ENCODE measurements at places on chromosomes 3 and 15.
A peak's percentile ranks its signal among the peaks of the same experiment; 100 is the strongest.

DNA sequence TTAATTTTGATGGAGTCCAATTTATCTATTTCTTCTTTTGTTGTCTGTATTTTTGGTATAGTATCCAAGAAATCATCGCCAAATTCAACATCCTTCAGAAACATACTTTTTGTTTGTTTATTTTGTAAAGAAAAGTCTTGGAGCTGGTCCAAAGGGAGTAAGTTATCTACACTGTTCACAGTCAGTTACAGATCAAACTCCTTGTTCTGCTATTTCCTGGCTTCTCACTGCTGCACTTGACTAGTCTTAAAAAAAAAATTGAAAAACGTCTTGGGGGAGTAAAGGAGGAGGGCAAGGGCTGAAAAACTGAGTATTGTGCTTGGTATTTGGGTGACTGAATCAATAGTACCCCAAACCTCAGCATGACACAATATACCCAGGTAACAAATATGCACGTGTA is 105.6 kb downstream of the NFKBIZ start:
- no peak for DNase-seq

DNA sequence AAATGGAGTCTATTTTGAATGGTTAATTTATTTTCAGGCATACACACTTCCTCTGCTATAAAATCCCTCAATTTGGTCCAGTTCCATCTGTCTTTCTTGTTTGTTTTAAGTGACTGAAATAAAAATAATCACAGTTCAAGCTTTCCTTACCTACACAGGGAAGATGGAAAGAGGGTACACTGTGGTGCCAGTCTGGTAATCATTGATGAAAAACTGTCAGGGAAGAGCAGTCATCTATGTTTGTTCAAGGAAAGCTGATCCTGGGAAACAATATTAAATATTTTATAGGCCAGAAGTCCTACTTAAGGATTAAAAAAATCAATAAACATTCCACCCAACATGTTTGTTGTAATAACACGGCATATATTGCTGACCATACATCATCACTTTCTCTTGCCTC is 115.2 kb upstream of the KCNMB2 start:
- DNase-seq = no peak

DNA sequence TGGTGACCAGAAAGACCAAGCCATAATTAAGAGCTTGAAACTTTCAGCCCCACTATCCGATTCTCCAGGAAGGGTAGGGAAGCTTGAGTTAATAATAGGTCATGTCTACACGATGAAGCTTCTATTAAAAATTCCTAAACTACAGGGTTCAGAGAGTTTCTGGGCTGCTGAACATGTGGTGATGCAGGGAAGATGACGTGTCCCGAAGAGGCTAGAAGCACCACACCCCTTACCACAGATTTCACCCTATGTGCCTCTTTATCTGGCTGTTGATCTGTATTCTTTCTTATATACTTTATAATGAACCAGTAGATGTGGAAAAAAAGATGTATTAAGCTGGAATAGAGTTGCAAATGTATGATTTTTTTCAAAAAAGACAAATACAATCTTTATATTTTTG is 473.4 kb downstream of the NLGN1 start:
- DNase-seq = no peak

- no peak for DNase-seq
Observed at GRCh38 chr3:188338086-188338485, 184.1 kb downstream of the LPP start.

GRCh38 chr3:76615719-76616118 is 424.2 kb upstream of the ROBO2 start:
- no peak for DNase-seq

DNA sequence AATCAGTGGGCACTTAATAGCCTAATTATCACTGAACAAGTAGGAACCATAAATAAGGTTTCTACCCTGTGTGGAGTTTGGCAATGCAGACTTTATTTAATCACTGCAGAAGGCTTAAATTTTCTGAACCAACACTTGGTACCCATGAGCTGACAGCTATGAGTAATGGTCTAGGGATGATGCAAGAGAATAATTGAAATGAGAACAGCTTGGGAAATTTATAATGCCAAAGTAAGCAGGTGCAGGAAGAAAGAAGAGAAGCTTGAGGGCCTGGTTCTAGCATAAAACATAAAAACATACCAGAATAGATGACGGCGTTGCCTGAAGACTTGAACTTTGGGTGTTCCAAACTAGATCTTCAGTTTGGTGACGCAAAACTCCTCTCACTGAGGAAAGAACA is 67.0 kb downstream of the IMPG2 start:
- DNase-seq = no peak

GRCh38 chr3:131555456-131555855 is 52.7 kb upstream of the MRPL3 start:
- no peak for DNase-seq

DNA sequence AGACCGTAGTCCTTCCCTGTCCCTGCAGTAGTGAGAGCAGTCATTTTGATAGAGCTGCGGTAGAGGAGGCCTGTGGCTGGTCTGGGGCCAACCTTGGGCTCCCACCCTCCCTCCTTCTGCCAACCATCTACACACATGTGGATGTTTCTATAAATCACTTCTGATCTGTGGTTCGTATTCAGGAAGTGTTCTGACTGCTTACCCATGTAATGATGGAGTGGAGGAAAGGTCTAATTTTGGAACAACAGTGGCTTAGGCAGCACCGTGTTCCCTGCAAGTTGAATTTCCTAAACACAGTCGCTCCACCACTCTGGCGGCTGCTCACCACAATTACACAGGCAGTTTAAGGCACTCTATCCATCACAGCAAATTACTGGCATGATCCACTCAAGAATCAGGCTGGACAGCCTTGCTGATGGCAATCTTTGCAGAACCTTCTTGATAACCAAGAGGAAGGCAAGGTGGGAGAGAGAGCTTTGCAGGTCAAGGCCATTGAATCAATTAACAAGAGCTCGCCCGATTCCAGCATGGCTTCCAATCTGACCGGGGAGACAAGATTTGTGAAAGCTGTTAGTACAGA is 104.7 kb upstream of the VEPH1 start:
- no peak for DNase-seq

- no peak for DNase-seq
Observed at GRCh38 chr3:64815195-64815631, 127.4 kb upstream of the ADAMTS9 start.

DNA sequence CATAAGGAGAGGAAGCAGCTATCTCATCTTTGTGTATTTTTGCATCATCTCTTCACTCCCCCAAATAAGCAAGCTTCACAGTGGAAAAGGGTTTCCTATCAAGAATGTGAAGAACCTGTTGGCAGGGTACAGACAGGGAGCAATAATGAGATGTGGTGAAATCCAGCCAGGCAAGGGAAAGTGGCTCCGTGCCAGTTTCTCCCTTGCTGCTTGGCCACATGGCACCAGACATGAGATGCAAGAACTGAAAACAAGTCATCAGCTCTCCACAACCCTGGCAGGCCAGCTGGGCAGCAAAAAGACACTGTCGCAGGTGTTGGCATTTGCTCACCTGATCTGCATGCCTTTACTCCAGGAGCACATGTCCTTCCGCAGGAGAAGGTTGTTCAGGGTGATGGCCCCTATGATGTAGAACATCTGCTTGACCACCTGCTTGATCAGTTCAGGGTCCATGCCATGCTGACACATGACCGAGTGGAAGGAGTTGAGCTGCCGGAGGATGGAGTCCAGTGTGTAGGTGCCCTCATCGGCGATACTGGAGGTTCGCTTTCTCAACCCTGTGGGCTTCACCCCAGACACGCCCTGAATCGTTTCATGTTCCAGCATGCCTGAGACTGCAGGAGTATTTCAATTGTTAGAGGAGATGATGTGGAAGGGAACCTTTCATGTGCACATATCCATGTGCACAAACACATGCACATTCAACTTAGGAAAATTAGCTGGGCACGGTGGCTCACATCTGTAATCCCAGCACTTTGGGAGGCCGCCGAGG is 23.3 kb upstream of the MYO5C start:
- DNase-seq = no peak

- no peak for DNase-seq
Observed at GRCh38 chr3:31828007-31828406, 153.1 kb downstream of the OSBPL10 start.

- DNase-seq = no peak
Observed at GRCh38 chr15:68315035-68315434, 37.5 kb downstream of the FEM1B start.

DNA sequence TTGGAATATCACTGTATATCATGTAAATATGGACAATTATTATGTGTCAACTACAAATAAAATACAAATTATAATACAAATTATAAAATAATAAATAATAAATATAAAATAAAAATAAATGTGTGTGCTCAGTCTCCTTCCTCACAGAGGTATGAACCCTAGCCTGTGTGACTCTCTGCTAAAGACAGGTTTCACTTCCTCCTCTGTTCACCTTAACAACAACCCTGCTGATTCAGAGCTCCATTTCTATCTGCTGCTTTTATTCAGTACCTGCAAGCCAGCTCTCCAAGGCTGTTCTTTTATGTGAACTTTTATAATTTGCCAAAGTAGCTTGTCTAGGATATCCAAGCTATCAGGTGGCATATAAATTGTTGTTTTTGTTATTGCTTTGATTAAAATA is 610.7 kb upstream of the GRM7 start:
- DNase-seq = no peak

DNA sequence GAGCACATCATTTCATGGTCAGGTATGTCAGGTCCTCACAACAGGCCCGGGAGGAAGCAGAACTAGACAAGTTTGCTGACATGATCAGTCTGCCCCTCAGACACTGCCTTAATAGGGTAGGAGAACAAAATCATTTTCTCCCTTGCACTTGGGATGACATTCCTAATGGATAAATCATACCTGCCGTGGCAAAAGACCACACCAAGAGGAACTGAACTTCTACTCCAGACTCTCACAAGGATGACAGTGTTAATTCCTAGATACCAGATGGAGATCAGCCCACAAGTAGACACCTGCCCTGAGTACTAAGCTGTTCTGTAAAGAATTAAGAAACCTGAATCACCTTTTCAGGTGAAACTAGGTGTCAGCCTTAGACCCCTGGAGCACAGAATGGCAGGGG is 19.5 kb downstream of the SIAH2 start:
- no peak for DNase-seq

- DNase-seq = no peak
Observed at GRCh38 chr15:34850121-34850520, 54.8 kb upstream of the ACTC1 start.

- DNase-seq = no peak
Observed at GRCh38 chr3:150006794-150007193, 36.1 kb upstream of the PFN2 start.

GRCh38 chr3:28476194-28476593 is 127.6 kb upstream of the AZI2 start:
- DNase-seq = no peak

DNA sequence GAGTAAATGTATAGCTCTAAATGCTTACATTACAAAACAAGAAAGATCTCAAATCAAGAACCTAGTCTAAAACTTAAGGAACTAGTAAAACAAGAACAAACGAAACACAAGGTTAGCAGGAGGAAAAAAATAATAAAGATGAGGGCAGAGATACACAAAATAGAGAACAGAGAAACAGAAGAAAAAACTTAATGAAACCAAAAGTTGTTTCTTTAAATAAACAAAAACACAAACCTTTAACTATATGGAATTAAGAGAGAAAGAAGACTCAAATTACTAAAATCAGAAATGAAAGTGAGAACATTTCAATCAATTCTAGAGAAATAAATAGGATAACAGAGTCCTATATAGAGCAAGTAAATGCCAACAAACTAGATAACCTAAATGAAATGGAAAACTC is 59.6 kb downstream of the DLG1 start:
- DNase-seq = no peak

DNA sequence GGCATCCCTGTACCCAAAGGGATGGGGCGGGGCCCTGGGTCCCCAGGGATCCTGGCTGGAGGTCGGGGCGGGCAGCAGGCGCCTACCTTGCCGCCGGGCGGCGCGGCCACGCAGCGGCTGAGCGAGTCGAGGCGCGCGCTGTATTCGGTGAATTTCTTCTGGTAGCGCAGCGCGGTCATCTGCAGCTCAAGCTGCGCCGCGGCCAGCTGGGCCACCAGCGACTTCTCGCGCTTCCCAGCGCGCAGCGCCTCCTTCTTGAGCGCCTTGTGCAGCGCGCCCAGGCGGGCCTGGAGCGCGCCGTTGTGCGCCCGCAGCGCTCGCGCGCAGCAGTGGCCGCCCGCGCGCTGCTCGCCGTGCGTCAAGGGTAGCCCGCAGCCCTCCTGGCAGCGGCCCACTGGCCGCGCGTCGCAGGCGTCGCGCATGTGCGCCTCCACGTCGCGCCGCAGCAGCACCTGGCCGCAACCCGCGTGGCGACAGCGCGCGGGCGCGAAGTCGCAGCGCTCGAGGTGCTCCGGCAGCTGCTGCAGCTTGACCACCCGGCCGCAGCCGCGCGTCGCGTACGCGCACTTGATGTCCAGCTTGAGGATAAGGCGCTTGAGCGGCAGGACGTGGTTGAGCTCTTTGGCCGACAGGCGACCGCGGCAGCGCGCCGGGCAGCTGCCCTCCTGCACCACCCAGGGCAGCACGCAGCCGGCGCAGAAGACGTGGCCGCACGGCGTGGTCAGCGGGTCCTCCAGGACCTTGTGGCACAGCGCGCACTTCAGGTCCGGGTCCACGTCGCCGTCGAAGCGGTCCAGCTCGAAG is 522 bp downstream of the PDZRN3 start:
- DNase-seq = no peak

- no peak for DNase-seq
Observed at GRCh38 chr3:60610441-60611112, 640.7 kb downstream of the FHIT start.

DNA sequence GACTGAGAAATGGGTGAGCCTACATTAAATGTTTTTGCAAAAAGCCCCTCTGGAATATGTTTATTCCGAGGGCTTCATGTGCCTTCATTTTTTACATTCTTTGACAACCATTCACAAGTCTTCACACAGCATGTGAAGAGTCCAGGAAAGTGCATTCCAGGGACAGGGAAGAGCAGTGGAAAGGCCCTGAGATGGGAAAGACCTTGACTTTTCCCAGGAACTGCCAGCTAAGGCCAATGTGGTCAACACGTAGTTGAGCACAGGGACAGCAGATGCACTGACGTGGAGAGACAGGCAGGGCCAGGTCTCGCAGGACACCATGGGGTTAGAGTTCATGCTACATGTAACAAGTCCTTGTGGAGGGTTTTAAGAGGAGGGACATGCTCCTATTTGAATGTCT is 21.7 kb downstream of the SSR3 start:
- DNase-seq = no peak

- peak; percentile 29 for DNase-seq
Observed at GRCh38 chr3:182793663-182794454, 555 bp downstream of the ATP11B start.

DNA sequence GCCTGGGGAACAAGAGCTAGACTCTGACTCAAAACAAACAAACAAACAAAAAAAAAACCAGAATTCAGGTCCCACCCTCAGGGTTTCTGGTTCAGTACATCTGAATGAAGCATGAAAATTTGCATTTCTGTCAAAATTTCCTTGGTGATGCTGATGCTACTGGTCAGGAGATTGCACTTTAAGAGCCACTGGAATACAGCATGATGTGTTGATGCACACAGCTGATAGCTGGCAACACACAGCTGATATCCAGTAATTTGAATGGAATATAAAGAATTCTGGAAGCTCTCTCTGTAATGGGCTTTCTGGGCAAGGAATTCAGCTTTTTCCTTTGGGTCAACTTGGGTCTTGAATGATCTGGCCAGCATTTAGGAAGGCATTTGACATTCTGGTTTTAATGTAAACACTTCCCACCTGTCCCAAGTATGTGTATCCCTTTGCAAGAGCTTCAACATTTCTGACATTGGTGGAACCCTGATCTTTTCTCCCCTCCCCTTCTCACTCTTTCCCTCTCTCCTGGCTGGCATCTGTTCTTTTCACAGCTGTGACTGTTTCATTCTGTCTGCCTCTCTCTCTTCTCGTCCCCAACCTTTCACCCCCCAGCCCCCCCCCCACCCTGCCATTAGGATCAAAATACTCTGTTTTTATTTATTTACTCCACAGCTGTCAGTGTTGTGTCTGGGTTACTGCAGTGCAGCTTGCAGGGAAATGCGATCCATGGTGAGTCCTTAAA is 189.5 kb downstream of the TPRG1 start:
- DNase-seq = no peak

Measured in stimulated activated CD4-positive, alpha-beta T cell treated with anti-CD3 and anti-CD28 coated beads, Interleukin-1b, Interleukin-23, amount 100 ng/mL, for 1 hour (primary cell).